ENCODE measurements at places on chromosomes 16 and 17. TPM values are rescaled to one million over a fixed set of nuclear protein-coding genes. Genes with fewer than 3 reads are reported as not detected.
A peak's percentile ranks its signal among the peaks of the same experiment; 100 is the strongest.

DNA sequence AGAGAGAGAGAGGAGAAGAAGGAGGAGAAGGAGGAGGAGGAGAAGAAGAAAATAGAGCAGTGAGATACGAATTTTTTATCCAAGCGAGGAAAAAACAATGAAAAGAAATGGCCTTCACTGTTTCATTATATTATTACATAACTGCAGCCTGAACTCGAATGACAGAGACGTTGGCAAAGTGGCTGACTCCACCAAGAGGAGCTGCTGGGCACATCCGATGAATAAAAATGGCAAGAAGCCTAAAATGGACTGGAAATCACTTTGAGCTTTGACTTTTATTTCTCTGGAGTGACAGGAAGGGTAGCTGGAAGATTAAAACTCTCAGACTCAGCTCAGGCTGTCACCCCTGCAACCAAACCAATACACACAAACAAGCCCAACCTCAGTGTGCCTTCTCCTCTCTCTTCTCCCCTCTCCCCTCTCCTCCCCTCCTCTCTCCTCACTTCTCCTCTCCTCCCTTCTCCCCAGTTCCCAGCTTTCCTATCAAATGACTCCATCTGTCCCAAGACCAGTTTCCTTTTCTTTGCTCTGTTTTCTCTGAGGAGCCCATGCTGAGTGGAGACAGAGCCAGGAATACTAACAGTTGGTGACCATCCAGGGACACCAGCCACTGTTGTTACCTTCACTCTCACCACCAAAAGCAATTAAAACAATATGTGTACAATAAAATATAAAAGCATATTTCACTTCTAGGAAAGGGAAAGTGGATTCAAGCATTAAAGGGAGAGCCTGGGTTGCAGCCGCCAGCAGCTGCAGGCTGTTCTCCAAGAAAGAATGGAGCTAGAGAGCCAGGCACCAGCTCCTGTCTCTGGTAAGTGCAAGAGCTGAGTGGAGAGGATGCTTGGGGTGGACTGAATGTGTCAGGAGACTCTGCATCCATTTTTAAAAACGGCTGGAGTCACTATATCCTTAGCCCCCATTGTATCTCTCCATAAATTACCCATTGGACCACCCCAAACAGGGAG lies 51.2 kb downstream of the SOX9 start:
- DNase-seq: peak; percentile 32

GRCh38 chr16:76985392-76986045 lies 205.5 kb upstream of the MON1B start:
- no peak for DNase-seq

DNA sequence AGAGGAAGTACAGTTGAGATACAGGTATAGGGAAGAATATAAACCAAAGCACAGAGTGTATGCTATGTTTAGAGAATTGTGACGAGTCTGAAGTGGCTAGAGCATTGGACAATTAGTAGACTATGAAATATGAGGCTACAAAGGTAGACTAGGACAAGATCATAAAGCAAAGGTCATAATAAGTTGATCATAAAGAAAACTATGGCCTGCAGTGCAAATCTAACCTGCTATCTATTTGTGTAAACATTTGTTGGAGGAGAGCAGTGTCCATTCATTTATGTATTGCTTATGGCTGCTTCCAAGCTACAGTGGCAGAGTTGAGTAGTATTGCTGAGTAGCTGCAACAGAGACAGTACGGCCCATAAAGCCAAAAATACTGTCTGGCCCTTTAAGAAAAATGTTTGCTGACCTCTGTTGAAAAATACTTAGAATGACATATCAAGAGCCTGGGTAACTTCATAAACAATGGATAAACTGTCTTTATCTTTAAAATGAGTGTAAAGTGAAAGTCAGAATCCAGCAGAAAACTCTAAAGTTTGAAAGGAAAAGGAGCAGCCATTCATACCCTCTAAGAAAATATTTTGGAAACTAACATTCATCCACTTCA lies 14.5 kb upstream of the OR1E2 start:
- DNase-seq: peak; percentile 1

GRCh38 chr17:76686538-76687297 lies 24.0 kb downstream of the MXRA7 start:
- no peak for DNase-seq

- DNase-seq: no peak
Measured at GRCh38 chr16:86033016-86033474, 134.1 kb downstream of the IRF8 start.

Gene APOBR
- not detected for total RNA-seq

Gene SHBG
- total RNA-seq: 0.43 TPM
